Stimulated activated CD4-positive, alpha-beta T cell treated with anti-CD3 and anti-CD28 coated beads, Interleukin-15, amount 100 ng/mL, for 1 hour (primary cell): ENCODE measurements at places on chromosomes 12 and 14.

DNA sequence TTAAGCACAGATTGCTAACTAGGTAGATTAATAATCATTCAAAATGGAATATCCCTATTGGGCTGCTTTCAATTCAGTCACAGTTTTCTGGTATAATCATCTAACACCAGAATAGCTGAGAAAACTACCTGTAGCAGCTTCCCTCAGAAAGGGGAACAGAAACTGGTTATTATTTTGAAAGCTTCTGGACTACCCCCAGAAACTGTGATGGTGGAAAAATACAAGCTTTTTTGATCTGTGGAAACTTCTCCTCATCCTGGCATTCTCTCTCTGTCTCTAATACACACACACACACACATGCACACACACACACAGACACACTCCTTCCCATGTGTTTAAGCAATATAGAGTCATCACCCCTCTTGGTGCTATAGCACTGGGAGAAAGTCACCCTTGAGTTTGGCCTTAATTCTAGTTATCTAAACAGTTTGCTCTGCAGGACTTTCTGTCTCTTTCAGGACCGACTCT lies 251.5 kb upstream of the LMO3 start:
- DNase-seq: no peak

DNA sequence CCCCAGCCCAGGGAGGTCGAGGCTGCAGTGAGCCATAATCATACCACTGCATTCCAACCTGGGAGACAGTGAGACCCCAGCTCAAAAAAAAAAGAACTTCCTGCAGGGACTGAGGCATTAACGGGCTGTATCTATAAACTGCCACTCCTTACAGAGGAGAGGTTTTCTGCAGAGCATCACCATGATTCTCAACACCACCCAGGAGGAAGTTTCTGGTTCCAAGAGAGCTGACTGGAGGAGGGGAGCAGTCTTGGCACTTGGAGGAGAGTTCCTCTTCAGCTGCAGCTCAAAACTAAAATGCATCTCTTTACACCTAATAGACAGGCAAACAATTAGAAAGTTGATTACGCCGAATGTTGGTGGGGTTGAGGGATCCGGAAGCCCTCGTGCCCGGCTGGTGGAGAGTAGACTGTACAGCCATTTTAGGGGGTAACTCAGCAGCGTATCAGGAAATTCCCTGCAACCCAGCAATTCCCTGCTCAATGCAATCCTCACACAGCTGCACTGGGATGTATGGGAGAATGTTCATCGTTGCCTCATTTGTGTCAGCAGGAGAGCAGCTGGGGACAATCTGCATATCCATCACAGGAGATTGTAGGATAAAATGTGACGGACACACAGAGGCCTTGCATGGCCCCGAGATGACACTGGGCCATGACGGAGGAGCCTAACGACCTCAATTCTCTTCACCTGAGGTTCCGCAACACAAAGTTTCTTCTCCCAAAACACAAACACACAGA lies 36.6 kb downstream of the ACTN1 start:
- DNase-seq: no peak

DNA sequence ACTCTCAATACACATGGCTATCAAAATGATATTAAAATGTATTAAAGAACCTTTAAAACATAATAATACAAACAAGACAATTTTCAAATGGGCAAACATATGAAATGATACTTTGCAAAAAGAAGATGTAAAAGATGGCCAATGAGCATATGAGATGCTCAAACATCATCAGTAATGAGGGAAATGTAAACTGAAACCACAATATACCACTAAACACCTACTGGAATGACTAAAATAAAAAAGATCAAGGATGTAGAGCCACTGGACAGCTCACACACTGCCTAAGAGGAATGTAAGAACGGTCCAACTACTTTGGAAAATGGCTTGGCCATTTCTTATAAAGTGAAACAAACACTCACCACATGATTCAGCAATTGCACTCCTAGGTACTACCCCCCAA lies 97.2 kb upstream of the BBS10 start:
- no peak for DNase-seq

DNA sequence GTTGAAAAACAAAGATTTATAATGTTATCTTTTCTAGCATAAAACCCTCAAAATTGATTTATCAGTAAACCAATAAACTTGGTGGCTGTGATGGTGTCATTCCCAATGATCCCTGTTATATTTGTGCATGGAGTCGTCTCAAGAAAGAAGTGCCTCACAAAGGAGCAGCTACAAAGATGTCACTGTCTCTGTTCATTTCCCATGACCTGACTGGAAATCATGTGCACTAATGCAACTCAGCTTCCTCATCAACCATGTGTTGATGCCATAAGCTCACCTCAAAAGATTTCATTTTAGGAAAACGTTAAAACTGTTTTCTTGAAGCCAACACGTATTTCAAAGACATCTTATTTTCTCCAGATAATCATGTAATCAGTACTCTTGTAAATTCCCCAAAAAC lies 28.8 kb downstream of the CLEC1A start:
- DNase-seq: no peak

DNA sequence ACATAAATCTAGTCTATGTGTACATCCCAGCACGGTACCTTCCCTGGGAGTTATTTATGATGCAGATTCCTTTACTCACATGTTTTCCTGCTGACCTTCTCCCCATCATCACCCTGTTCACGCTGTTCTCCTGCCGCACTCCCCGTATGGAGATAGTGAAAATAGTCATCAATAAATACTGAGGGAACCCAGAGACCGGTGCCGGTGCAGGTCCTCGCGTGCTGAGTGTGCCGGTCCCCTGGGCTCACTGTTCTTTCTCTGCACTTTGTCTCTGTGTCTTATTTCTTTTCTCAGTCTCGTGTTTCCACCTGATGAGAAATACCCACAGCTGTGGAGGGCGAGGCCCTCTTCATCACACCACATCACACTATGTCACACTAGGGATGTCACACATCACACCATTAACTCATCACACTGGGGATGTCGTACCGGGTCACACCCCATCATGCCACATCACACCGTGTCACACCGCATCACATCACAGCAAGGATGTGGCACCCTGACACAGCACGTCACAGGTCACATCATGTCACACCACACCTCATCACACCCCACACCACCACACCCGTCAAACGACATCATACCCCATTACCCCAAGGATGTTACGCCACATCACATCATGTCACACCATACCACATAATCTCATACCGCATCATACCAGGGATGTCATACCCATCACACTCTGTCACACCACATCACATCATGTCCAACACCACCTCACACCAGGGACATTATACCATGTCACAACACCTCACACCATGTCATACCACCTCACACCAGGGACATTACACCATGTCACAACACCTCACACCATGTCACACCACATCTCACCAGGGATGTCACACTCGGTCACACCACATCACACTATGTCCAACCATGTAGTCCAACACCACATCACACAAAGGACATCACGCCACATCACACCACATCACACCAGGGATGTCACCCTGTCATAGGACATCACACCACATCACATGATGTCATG lies 207.0 kb downstream of the TMEM121 start:
- DNase-seq: no peak

- no peak for DNase-seq
These were observed 118.9 kb downstream of the GARIN6 start for GRCh38 chr12:99766408-99766807.

- no peak for DNase-seq
These were observed 60.6 kb downstream of the SPRING1 start for GRCh38 chr12:116677202-116677661.

- DNase-seq: no peak
These were observed 13.5 kb downstream of the C3AR1 start for GRCh38 chr12:8052679-8053078.

- DNase-seq: no peak
These were observed 62.9 kb downstream of the CCDC91 start for GRCh38 chr12:28253161-28253641.

DNA sequence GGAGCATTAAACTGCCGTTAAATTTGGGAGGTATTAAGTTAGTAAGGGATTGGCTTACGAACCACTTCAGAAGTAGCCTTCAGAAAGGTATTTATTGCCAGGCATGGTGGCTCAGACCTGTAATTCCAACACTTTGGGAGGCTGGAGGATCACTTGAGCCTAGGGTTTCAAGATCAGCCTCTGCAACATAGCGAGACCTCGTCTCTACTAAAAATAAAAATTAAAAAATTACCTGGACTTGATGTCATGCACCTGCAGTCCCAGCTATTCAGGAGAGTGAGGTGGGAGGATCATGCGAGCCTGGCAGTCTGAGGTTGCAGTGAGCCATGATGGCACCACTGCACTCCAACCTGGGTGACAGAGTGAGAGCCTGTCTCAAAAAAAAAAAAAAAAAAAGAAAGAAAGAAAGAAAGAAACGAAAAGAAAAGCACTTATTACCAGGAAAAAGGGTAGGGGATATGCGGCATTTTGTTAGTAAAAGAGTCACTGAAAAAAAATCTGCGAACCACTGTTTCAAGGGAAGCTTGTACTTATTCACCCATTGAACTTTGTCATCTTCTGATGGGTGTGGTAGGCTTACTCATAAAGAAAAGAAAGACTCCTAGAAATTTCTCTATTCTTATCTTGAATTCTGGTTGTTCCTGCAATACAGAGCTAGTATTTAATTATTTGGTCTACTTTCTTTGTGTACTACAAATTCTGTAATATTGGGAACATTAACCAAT lies 33.6 kb upstream of the PLEKHA5 start:
- no peak for DNase-seq

- no peak for DNase-seq
These were observed 300 bp downstream of the SSH1 start for GRCh38 chr12:108857158-108857407.

DNA sequence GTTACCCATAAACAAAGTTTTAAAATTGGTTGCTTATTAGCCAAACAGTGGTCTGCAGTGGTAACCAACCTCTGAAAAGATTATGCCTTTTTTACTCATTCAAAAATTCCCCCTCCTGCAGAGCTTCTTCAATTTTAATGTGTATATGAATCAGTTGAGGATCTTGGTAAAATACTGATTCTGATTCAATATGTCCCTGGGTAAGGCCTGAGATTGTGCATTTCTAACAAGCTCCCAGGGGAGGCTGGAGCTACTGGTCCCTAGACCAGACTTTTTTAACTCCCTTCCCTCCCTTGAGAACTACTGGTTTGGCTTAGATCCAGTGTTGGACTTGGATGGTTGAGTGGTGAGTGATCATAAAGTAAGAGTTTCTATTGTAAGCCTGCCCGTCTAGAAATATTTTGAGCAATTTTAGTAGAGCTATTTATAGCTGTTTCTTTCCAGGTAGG lies 90.2 kb downstream of the FUT8 start:
- no peak for DNase-seq

DNA sequence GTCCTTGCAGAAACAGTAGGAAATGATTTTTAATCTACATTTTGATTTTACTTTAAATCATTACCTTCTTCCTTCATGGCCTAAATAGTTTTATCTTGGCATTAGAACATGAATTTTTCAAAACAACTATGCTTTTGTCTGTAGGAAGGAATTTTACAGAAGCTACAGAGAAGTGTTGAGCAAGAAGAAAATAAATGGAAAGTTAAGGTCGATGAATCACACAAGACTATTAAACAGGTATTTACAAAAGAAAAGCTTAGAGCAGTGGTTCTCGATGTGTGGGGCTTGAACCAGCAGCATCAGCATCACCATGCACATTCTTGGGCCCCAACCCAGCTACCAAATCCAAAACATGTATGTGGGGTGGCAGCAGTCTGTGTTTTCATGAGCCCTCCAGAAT lies 91.6 kb downstream of the KTN1 start:
- DNase-seq: no peak

DNA sequence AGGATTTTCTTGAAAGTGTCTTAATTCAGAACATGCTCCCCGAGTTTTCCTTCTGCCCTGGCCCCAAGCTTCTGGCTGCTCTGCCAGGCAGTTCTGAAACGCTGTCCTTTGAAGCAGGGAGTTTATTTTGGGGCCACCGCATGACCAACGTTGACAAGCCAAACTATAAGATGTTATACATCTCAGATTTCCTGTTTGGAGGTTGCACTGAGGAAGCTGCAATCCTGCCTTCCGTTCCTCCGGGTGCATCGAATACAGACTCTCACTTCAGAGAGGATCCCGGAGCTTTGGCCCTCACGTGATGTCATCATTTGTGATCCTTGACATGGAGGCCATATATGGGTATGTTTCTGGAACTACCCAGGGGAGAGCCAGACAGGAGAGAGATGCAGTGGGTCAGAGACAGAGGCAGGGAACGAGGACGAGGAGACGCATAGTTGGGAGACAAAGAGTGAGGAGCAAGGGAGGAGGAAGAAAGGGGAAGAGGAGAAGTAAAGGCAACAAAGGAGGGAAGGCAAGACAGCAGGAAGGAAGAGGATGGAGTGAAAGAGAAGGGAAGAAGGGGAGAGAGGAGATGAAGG lies at the start of gene ASB2:
Gene ASB2, minus strand, starts transcription at position 94 of the 581 bp plus-strand sequence. CDS start 12,031 bp downstream, outside the sequence.
- no peak for DNase-seq
